ENCODE measurements at places on chromosomes 2 and 18. TPM values are rescaled to one million over a fixed set of nuclear protein-coding genes. Genes with fewer than 3 reads are reported as not detected.

RAD51AP2 gene
- not detected for total RNA-seq

BCL2 gene
- total RNA-seq = 85.7 TPM

ERBB4 gene
- total RNA-seq = not detected

DSEL gene
- 0.02 TPM for total RNA-seq

IL18RAP gene
- 4.2 TPM for total RNA-seq

DCC gene
- total RNA-seq = not detected

VSNL1 gene
- total RNA-seq = not detected

CNOT9 gene
- 91.7 TPM for total RNA-seq

TMBIM1 gene
- total RNA-seq = 89.3 TPM

RNF152 gene
- 0.05 TPM for total RNA-seq

COPS8 gene
- total RNA-seq = 47.4 TPM

CNTNAP5 gene
- not detected for total RNA-seq

B3GNT7 gene
- not detected for total RNA-seq

IL1R1 gene
- total RNA-seq = 0.11 TPM

GPD2 gene
- 18.8 TPM for total RNA-seq

FOXD4L1 gene
- total RNA-seq = 0.50 TPM

ALPP gene
- not detected for total RNA-seq

ANKRD30B gene
- total RNA-seq = not detected

TMEFF2 gene
- total RNA-seq = not detected

DARS1 gene
- 112 TPM for total RNA-seq

MYCN gene
- not detected for total RNA-seq

SLC35F6 gene
- total RNA-seq = 18.5 TPM

IL36RN gene
- total RNA-seq = not detected

SPC25 gene
- 36.2 TPM for total RNA-seq

DNAJC5G gene
- total RNA-seq = not detected

GRP gene
- total RNA-seq = not detected

SERPINB13 gene
- not detected for total RNA-seq

REG3G gene
- total RNA-seq = not detected

CRYGD gene
- total RNA-seq = not detected

DNAJC27 gene
- 6.9 TPM for total RNA-seq

UNC80 gene
- not detected for total RNA-seq

EVX2 gene
- not detected for total RNA-seq

RNF138 gene
- total RNA-seq = 74.5 TPM

MOB4 gene
- total RNA-seq = 20.9 TPM

CHCHD5 gene
- 29.1 TPM for total RNA-seq

LRATD1 gene
- total RNA-seq = not detected

ABCG8 gene
- total RNA-seq = not detected

PRSS56 gene
- total RNA-seq = not detected

FAM228A gene
- not detected for total RNA-seq

TEKT4 gene
- 0.59 TPM for total RNA-seq

GPR75 gene
- 3.6 TPM for total RNA-seq

TBR1 gene
- total RNA-seq = 0.05 TPM

IL1F10 gene
- not detected for total RNA-seq

CROCC2 gene
- not detected for total RNA-seq

LINC00305 gene
- total RNA-seq = not detected

NEU4 gene
- 0.64 TPM for total RNA-seq

SCN1A gene
- total RNA-seq = not detected

SERPINB4 gene
- not detected for total RNA-seq

GKN2 gene
- not detected for total RNA-seq

LMAN1 gene
- total RNA-seq = 109 TPM

WDPCP gene
- 6.5 TPM for total RNA-seq

SERPINB12 gene
- total RNA-seq = not detected

CDCA7 gene
- 116 TPM for total RNA-seq

ITGB1BP1 gene
- 129 TPM for total RNA-seq

GKN1 gene
- total RNA-seq = not detected

All from T-helper 2 cell treated with Interferon-gamma antibody and Interleukin-4, amounts not matched to agents 100 ng/mL and 5 ng/mL, for 36 hours (primary cell).